Stimulated activated CD4-positive, alpha-beta T cell treated with anti-CD3 and anti-CD28 coated beads, Interleukin-1b, Interleukin-23, amount 100 ng/mL, for 1 hour (primary cell): ENCODE measurements at places on chromosomes 11 and 22.

- no peak for DNase-seq
These were observed 65.2 kb downstream of the MPPED1 start for GRCh38 chr22:43476751-43477725.

DNA sequence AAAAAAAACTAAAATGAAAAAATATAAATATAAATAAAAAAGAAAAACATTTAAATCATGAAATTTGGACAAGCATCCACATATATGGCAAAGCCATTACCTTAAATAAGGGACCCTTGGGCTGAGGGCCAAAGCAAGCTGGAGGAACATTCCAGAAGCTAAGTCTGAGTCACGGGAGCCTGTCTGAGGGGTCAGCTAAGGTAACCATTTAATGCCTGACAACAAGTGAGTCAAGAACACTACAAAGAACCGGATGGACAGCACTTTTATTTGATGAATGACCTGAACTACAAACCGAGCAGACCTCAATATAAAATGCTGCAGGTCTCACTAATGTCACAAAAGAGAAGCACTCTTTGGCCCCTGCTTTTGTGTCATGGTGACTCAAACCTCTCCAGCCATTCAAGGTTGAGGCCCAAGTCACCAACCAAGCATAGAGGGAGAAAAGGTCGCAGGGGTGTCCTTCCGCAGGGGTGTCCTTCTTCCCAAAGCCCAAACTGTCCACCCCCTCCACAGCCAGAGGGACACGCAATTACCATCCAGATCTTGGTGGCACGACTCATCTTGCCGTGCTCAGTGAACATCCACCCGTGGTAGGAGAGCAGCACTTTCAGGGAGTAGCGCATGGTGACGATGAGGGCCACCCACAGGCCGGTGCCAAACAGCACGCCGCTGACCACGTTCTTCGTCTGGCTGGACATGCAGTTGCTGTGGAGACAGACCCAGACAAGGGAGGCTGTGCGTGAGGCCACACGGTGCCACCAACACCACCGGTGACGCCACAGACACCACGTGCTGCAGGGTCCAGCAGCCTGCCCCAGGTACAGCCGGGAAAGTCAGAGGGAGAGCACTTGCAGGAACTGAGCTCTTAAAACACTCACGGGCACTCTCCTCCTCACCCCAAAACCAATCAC, 34.5 kb downstream of the CPT1A start:
- DNase-seq = no peak

DNA sequence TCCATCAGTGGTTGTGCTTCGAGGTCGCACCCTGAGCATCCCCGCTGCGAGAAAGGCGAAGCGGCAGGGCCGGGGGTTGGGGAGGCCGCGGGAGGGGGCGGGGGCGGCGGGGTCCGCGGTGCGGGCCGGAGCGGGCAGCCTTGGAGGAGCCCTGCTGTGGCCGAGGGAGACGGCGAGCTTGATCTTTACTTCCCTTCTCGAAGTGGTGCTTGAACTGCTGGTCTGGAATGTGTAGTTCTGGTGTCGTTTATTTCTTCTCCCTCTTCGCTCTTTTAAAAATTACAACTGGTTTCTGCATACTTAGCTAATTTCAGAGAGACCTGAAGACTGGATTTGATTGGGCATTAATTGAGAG, 1.1 kb downstream of the APLP2 start:
- no peak for DNase-seq

- DNase-seq = no peak
These were observed 2.4 kb upstream of the TRABD start for GRCh38 chr22:50183141-50183971.

GRCh38 chr22:17639247-17639741, 737 bp downstream of the BCL2L13 start:
- DNase-seq = no peak

DNA sequence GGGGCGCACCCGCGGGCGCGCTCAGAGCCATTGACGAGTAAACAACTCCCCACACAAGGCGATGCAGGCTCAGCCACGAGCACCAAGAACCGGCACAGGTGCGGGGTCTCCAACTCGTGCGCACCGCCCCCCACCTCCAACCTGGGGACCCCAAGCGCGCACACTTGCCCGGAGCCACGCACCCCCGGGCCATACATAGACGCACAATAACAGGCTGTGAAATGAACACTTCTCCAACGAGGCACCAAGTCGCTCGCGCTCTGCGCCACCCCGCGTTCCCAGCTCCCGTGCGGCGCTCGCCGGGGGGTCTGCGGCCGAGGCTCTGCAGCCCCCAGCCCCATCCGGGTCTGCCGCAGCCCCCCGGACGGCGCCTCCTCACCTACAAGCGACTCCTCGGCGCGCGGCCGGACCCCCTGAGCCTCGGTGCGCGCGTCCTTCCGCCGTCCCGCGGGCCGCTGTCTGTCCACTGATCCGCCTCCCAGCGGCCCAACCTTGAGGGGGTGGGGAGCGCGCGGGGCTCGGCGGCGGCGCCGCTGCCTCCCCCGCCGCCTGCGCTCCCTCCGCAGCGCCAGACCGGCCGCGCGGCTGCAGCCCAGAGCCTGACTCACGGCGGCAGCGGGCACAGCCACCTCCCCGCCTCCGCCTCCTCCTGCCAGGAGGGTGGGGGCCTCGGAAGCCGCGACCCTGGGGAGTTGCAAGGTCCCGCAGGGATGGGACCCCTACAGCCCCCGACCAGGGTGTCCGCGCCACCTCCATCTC, 1.6 kb downstream of the IFITM10 start:
- DNase-seq = no peak

DNA sequence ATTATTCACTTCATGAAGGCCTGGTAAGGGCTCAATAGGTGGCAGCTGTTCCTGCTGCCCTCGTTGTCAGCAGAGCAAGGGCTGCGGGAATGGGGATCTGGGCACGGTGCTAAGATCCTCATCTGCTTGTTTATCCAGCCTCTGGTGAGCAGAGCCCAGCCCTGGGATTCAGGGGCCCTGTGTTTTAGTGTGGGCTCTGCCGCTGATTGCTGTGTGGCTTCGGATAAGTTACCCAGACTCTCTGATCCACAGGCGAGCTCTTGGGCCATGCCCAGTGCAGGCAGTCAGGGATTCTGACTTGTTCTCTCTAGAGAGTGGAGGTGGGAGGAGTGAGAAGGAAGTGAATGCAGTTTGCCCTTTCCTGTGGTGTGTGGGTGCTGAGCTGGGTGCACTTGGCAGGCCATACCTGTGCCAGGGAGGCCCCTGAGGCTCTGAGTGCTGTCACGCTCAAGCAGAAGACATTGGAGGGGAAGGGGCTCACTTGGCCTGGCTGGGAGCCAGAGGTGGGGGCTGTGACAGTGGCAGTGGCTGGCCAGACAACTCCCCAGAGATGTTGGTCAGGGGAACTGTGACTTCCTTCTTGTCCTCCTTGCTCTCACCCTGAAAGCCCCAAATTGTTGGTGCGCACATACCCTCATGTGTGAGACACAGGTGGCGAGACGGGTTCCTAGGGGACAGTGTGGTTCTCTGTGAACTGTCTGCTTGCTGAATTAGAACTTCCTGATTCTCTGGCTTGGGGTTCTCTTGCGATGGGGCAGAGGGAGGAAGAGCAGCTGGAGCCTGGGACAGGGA, 43.7 kb downstream of the CD82 start:
- DNase-seq = no peak

GRCh38 chr11:46429717-46430116, 38.1 kb upstream of the CHRM4 start:
- no peak for DNase-seq

GRCh38 chr11:82719361-82720105, 14.1 kb downstream of the FAM181B start:
- DNase-seq = no peak

DNA sequence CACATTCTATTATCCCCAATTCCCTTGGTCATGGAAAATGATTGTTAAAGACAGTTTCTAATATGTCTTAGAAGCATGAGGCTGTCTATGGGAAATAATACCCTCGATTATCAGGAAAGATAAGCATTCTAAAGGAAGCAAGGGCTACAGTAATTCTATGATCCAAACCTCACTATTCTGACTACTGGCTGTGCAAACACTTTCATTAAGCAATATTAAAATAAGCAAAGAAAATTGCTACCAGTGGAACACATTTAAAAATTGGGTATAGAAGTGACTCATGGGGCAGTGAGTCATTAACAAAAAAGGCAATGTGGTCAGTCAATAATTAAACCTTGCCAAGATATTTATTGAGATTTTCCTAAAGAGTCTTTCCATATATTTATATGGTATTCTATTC, 1415.2 kb upstream of the TENM4 start:
- no peak for DNase-seq

GRCh38 chr11:63506876-63507275, 992 bp downstream of the LGALS12 start:
- no peak for DNase-seq
